ENCODE measurements at places on chromosomes 12 and 14. TPM values are rescaled to one million over a fixed set of nuclear protein-coding genes. Genes with fewer than 3 reads are reported as not detected.

Gene CD63
- total RNA-seq: 4,323 TPM

Gene EPYC
- 0.09 TPM for total RNA-seq

Gene DBX2
- total RNA-seq: not detected

Gene DPPA3
- total RNA-seq: not detected

Gene INSM2
- total RNA-seq: not detected

Gene MYH6
- not detected for total RNA-seq

Gene TNFAIP2
- total RNA-seq: 114 TPM

Gene ARHGAP9
- total RNA-seq: 0.28 TPM

Gene OTX2
- not detected for total RNA-seq

Gene LTBR
- total RNA-seq: 71.6 TPM

Data from smooth muscle cell of bladder (primary cell).